NCI-H748 treated with DMSO at 0.1 percent for 48 hours (cell line): ENCODE measurements at places on chromosomes 4 and X.

- DNase-seq: no peak
These were observed 169.8 kb upstream of the BCOR start for GRCh38 chrX:40267334-40268187.

GRCh38 chr4:152081024-152081423 is 320.2 kb upstream of the GATB start:
- no peak for DNase-seq

DNA sequence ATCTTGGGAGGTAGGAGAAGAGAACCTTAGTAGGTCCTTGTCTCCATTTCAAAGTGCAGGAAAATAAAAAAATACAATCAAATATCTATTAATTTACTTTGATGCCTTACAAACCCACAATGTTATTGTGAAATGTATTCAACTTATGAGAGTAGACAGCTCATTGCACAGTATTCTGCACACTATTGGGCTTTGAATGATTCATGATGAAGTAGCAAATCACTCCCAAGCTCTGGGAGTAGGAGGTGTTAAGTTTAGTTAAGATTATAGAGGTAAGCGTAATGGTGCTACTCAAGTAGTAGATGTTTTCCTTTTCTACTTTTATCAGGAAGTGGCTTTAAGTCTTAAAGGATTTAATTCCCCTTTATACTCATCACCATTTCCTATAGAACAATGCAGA is 32.8 kb upstream of the TMPRSS11A start:
- DNase-seq: no peak

- no peak for DNase-seq
These were observed 429 bp downstream of the UVSSA start for GRCh38 chr4:1347410-1347864.

DNA sequence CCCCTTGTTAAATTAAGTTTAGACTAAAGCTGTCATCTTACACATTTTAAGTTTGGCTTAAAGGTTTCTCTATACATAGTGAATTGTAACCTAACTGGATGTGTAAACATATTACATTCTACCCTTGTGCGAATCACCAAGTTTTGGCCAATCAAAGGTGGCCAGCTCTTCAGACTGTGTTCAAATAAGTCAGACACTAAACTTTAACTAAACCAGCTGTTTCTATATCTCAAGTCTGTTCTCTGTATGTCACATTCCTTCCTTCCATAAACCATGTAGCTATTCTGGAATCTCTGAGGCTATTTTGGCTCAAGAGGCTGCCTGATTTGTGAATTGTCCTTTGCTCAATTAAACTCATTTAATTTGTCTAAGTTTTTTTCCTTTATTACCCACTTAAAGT is 6.7 kb downstream of the SULT1B1 start:
- DNase-seq: no peak

DNA sequence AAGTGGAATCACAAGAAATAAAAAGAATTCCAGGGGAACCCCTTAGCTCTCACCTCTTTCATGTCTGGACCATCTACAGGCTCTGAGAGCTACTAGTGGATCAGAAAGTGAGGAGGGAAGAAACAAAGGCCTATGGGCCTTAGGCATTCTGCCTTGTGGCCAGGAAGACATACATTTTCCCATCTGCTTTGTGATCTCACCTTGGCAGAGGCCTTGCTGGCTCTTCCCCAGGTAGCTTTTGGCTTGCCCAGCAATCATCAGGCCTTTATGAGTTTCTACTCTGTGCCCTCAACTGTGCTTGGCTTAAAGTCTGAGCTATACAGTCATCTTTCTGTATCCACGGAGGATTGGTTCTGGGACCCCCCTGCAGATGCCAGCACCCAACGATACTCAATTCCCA is 28.3 kb upstream of the CD99L2 start:
- DNase-seq: no peak

GRCh38 chr4:146245246-146245645 is 30.9 kb downstream of the REELD1 start:
- no peak for DNase-seq

- no peak for DNase-seq
These were observed 106.7 kb upstream of the BMP2K start for GRCh38 chr4:78669453-78669852.

- DNase-seq: no peak
These were observed 16.0 kb downstream of the MCF2 start for GRCh38 chrX:139691843-139692505.

- no peak for DNase-seq
These were observed 29.9 kb upstream of the CXXC4 start for GRCh38 chr4:104524591-104524990.

DNA sequence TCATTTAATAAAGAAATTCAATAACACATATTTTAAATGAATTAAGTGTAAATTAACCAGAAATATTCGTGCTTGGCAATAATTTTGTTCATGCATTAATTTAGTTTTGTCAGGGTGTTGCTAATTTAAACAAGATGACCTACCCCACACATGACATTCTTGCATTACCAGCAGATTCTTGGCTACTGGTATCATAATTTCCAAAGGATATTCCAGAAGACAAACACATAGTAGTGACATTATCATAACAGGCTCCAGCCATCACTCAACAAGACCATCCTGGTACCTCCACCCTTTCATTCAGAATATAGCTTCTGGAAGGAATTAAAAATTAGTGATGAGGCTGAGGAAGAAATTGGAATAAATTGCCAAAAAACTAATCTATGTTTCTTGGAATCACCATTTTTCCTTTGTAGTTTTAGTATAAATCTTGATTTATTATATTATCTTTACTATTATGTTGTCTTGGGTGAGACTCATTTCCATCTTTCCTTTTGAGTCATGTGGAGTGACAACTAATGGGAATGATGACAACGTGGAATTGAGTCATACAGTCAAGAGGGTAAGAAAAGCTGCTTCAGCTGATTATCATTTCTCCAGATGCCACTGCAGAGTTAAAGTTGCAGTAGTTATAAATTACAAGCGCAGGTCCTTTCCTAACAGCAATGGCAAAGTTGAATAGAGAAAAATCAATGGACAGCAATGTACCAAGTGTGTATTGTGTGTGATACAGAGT is 30.9 kb upstream of the HHIP start:
- DNase-seq: no peak

DNA sequence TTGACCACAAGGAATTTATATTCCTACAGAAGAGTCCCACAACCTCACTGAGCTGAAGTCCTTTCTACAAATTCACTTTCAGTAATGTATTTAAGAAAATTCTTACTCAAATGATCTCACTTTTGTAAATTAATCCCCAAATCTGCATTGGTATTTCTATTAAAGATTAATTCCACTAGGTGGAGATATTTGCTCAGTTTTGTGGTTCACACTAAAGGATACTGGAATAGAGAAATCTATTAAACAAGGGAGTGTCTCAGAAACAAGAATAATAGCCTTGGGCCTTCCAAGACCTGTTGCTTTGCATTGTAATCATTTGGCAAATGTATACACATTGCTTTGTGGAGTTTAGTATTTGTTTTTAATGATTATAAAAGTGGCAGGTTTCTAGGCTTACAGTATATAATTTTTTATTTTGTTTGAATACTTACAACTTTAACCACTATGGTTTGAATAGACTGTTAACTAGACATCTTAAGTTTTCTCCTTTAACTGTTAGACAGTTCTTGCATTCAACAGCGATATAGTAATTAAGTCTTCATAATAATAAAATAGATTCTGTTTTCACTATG is 25.9 kb downstream of the CFAP299 start:
- peak; percentile 1 for DNase-seq

GRCh38 chr4:173424899-173425805 is 26.2 kb upstream of the SCRG1 start:
- DNase-seq: no peak

DNA sequence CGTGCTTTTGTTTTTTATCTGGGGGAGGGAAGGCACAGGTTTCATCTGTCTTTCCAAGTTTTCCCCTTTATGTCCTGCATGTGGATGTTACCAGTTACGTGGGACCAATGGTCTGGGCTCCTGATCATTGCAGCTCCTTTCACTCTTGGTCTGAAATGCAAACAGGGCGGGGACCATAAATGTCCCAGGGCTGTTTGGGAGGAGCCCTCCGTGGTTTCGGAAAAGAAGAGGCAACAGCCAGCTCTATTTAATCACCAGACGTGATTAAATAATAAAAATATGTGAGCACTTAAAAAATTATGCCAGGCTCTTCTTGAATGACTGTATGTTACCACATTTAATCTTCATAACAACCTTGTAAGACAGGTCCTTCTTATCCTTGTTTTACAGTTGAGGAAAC is 30.8 kb upstream of the C1GALT1C1 start:
- no peak for DNase-seq

GRCh38 chrX:9072281-9072680 is 38.4 kb upstream of the FAM9B start:
- no peak for DNase-seq

DNA sequence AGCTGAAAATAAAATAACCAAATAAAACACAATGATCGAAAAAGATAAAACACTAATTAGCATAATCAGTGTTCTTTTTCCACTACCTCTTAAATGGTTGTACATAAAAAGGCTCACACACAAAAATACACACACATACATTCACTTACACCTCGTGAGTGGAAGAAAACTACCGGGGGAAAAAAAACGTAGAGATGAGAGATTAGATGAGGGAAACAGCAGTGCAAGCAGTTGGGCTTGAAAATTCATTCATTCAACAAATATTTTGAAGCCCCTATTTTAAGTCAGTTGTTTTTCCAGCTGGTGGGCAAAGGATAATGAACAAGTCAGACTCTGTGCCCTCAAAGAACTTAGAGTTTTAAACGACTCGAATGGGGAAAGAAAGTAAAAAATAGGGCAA is 1.0 kb downstream of the TBCK start:
- DNase-seq: no peak

- no peak for DNase-seq
These were observed 37.3 kb downstream of the WDR1 start for GRCh38 chr4:10079256-10079655.

- DNase-seq: no peak
These were observed 52.6 kb downstream of the RGS12 start for GRCh38 chr4:3345384-3345783.

GRCh38 chr4:155666344-155667221 is at the start of gene GUCY1A1:
TSS of gene GUCY1A1 (plus strand) at chr4:155666848. CDS start at chr4:155696868, 30,020 bp downstream.
- peak; percentile 50 for DNase-seq

- DNase-seq: no peak
These were observed 37.3 kb upstream of the GUCY1A1 start for GRCh38 chr4:155629183-155629825.

DNA sequence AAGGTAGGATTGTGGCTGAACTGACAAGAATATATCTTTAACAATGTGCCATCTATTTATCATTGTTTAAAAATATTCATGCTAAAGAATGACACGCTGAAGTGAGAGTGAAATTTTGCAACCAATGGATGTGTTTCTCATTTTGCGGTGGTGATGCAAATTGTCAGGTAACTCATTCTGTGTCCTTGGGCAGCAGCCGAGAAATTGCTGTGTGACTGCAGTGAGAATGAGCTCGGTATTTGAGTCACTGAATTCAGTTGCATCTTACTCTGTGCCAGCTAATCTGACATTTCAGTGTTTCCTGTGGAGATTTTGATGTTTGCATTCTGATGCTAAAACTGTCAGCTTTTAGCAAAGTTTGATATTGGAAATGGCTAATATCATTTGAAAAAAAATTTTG is 28.1 kb downstream of the MCUB start:
- DNase-seq: no peak

- no peak for DNase-seq
These were observed 180.3 kb upstream of the KLHL4 start for GRCh38 chrX:87337267-87337666.

- no peak for DNase-seq
These were observed 700.6 kb downstream of the TECRL start for GRCh38 chr4:63708661-63709060.

- DNase-seq: no peak
These were observed 583.9 kb upstream of the DIPK2B start for GRCh38 chrX:45784590-45784989.

DNA sequence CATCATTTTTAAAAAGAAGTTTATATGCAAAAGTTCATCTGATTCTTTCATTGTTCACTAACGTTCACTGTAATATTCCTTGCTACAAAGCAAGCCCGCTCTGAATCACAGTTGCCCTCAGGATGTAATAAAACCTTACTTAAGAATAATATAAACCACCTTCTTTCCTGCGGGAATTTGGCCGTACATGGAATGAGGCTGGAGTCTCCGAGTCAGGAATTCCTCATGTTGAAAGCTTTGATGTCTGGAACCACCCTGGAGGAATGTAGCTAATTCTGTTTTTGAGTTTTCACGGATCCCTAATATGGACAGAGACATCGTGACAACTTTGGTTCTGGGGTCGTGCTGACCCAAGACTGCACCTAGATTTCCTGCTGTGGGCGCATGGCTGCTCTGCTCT is 58.5 kb downstream of the CRLF2 start:
- no peak for DNase-seq

DNA sequence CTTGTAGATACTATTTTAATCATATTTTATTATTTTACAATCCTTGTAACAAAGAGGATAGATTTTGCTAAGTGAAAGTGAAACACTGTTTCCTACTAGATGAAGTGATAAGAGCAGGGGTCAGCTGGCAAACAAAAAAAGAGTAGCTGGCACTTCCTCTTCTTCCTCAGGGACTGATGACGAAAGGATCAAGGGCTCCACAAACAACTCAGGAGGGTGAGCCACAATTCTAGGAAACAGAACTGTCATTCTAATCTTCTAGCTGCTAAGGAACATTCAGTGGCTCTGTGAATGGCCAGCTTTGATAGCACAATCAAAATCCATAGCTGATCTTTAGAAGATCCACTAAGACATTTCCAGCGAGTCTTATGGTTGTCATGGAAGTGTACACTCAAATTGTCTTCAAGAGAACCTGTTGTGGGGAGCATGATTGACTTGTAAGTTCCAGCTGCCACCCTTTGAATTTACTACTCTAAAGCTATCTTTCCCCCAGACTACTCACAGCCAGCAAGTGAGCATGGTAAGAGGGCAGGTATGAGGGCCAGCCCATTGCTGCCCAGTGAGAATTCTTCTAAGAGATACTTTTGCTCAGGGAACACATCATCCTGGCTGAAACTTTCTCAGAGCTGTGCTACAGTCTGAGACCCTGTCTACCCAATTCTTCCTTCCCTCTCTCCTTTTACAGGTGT is 275.7 kb upstream of the RASGEF1B start:
- DNase-seq: no peak
